Stimulated activated CD4-positive, alpha-beta T cell treated with anti-CD3 and anti-CD28 coated beads, Interleukin-15, amount 100 ng/mL, for 48 hours (primary cell): ENCODE measurements at places on chromosomes 5 and 9.

DNA sequence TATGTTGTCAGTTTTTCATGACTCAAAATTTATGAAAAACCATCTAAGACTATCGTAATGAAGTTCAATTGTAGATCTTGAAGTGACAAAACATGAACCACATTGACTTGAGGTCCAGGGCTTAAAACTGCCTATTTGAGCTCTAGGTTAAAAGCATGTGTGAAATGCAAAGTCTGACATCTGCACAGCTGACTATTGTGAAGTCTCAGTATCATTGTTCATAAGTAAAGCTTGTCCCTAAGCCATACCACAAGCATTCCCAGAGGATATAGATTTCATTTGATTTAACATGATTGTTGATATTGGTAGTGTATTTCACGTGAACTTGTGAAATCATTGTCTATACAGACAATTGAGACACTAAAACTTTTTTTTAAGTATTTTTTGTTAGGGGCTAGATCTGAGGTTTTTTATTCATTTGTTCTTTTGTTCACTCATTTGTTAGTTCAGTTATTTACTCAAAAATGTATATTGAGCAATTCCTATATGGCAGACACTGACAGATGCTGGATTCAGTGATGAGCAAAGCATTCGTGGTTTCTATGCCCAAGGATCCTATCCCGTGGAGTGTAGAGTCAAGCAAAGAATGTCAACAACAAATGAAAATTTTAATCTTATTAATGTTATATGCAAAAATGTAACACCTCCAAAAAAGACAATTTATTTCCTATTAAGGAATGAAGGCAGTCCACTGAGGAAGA lies 485.2 kb downstream of the RAB3C start:
- no peak for DNase-seq

DNA sequence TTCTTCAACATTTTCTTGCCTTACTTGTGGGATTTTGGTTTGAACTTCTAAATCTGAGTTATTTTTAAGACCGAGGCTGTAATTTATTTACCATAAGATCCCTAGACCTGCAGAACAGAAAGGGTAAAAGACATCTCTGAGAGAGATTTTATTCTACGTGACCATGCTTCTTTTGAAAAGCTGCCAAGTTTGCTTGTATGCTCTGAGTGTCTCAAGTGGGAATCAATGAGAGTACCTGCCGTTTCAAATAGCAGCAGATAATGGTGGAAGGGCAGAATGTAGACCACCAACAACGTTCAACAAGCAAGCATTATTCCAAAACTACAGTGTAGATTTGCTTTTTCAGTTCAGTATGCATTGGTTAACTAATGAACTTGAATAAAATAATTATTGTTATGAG lies 108.6 kb upstream of the MINAR2 start:
- DNase-seq, result no peak

GRCh38 chr5:158802941-158803341 lies 296.8 kb downstream of the EBF1 start:
- DNase-seq, result no peak

GRCh38 chr5:126544087-126544740 lies 50.8 kb downstream of the ALDH7A1 start:
- peak; percentile 17 for DNase-seq

GRCh38 chr5:68010740-68011139 lies 204.8 kb upstream of the PIK3R1 start:
- no peak for DNase-seq

GRCh38 chr5:86461169-86461956 lies 156.4 kb upstream of the COX7C start:
- no peak for DNase-seq

GRCh38 chr9:127210851-127211730 lies 53.5 kb upstream of the GARNL3 start:
- no peak for DNase-seq

GRCh38 chr5:135739383-135739981 lies 95.0 kb upstream of the SLC25A48 start:
- no peak for DNase-seq

DNA sequence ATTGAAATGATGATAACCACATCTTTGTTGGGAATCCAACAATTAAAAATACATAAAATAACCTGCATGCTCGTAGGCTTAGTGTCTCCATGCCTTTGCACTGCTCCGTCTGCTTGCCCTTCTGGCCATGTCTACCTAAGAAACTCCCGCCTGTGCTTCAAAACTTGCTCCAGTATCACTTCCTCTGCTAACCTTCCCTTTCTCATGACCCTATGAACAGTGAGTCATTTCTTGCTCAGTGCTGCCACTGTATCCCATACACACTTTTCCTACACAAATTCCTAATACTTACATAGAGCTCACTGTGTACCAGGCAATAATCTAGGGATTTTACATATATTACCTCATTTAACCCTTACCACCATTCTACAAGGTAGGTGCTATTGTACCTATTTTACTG lies 33.5 kb downstream of the TMEM245 start:
- no peak for DNase-seq

GRCh38 chr5:38807570-38808483 lies 38.0 kb upstream of the OSMR start:
- no peak for DNase-seq

DNA sequence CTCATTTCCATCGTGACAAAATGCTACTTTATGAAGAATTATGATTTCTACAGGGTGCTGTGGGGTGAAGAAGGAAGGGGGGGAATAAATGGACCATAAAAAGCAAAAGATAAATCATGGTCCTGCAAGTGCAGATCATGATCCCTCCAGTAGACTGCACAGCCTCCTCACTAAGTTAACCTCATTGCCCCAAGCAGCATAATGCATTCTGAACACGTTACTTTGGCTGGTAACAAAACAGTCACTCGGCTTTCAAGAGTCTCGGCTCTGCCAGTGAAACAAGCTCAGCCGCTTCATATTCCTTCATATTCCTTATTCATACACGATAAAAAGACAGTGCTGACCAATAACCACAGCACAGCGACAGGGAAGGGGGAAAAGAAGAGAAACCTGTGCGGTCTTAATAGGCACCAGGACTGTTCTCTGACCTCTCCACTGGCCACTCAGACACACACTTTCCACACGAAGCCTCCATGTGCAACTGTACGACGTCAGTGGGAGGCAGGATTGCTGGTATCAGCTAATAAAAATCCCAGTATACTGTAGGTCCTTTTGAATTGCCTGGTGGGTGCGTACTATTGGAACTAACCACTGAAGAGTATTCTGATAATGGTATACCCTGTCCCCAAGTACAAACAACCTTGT lies 60.5 kb downstream of the ANKH start:
- no peak for DNase-seq

GRCh38 chr9:70011366-70011765 lies 32.3 kb upstream of the MAMDC2 start:
- DNase-seq, result no peak

- DNase-seq, result no peak
These were observed 184.3 kb downstream of the DAB2IP start for GRCh38 chr9:121835587-121836365.

DNA sequence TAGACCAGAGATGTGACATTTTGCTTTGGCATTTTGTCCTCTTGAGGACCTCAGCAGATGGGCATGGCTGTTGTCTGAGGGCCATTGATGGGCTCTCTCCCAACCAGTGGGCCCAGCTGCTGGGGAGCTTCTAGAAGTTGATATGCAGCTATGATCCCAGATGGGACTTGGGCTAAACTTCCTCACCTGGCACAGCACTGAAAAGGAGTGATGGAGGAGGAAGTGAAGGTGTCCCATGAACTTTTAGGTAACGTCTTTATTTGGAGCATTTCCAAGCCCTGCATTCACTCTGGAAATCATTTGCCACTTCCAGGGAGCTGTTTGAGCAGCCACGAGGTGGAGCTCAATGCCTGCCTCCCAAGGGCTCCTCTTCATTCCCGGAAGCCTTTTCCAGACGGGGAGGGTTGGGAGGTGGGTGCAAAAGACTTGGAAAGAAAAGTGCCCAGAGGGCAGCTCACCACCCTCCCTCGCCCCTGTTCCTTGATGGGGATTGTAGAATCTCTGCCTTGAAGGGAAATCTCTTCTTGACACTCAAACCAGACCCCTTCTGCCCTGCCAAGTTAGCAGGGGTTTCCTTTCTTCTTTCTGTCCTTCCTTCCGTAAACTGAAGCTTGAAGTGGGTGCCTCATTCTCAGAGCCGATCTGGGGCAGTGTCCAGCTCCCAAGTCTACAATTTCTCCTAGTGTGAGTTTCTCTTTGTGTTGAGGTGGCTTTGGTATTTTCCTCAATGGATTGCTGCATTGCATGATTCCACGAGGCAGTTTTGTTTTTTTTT lies 18.1 kb upstream of the NEUROG1 start:
- DNase-seq, result no peak

DNA sequence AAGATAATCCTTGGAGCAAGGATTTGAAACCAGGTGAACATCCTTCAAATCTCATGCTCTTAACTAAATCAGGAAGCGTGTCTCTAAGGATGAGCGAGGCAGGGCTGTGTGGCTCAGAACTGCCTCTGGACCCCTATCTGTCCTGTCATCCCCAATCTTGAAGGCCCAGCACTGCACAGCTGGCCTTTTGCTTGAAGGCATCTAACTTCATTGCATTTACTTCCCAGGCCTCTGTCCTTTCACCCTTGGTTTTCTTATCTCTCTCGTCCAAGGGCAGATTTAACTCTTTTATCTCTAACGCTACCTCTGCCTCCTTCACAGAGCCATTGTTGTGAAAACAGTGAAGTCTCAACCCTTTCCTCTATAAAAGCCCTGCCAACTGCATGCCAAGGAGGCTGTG lies 83.8 kb downstream of the UGCG start:
- no peak for DNase-seq

DNA sequence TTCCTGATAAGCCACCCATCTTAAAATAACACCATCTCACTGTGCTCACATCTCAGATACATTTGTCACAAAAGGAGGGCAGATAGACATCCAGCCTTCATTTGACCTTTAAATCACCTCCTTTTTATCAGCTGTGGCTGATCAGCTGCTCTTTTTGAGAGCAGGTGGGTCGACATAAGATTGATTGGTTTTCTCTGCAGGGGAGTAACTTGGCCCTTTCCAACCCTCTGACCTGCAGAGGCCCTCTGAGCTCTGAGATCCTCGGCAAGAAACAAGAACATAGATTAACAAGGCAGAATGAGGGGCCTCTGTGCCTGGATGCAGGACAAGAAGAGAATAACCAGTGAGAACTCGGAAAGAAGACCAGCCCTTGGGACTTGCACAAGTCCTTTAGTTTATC lies 33.5 kb upstream of the GLRA1 start:
- no peak for DNase-seq

GRCh38 chr9:111151537-111151936 lies 113.3 kb upstream of the LPAR1 start:
- no peak for DNase-seq

GRCh38 chr5:180047667-180048066 lies 23.9 kb downstream of the RNF130 start:
- no peak for DNase-seq
